ENCODE measurements at places on chromosomes 12 and 14.

- DNase-seq = no peak
Observed at GRCh38 chr12:105296116-105297089, 34.1 kb upstream of the C12orf75 start.

DNA sequence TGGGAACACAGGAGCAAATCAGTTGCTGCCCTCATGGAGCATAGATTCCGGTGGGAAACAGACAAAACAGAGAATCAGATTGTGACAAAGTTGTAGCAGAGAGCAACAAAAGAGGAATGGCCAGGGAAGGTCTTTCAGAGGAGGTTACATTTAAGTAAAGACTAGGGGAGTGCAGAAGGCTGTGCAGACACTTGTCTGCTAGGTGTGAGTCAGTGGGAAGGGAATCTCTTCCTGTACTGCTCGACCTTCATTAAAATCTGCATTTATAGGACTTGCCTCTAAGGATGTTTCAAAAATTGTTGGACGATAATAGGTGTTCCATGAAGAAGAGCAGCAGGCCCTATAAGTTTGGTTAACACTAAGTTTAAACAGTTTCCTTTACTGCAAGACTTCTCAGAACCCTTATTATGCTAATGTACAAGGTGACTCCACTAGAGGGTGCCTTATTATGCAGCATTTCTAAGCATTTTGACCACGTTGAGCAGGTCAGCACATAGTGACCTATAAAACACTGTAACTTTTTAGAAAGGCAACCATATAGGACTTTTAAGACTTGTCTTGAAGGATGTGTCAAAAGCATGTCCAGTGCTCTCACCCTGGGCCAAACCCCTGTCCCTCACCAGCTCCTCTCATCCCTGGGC, 91.8 kb upstream of the RIC8B start:
- DNase-seq = no peak

- peak; percentile 45 for DNase-seq
Observed at GRCh38 chr12:56193025-56193578, 3.8 kb upstream of the SMARCC2 start.

- no peak for DNase-seq
Observed at GRCh38 chr14:104136472-104137296, 1.7 kb upstream of the KIF26A start.

Measured in AG04449 (cell line).